ENCODE measurements at places on chromosomes 6 and 20.

DNA sequence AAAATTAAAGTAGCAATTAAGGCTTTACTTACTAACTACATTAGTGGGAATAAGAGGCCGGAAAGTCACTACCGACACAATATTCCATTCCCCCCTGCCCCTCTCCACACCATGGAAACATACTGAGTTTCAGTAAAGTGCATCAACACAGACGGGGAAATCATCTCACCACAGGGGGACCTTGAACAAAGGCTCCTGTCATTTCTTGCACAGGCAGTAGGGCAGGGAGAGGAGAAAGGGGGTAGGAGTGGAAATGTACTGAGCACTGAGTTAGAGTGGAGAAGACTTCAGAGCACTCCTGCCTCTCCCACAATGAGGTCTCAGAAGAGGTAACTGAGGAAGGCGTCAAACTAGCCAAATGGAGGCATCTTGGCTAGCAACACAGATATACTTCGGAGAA is 1426.9 kb upstream of the EYS start:
- no peak for DNase-seq

DNA sequence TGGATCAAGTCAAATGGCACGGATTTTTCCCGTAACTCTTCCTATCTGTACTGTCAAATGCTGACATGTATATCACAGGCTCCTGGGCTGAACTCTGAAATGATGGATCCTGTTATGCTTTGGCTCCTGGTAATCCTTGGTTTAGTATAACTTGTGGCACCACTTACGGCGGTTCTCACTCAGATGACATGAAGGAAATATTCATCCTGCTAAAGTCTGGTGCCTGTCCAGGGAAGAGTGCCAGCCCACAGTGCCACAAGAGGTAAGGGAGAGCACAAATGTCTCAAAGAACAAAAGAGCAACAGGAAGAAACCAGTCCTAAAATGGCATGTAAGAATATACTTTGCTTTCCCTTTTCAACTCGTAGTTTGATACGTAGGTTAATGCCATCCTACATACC is 93.1 kb upstream of the TAB2 start:
- no peak for DNase-seq

- DNase-seq: no peak
Observed at GRCh38 chr20:10453241-10453640, 18.1 kb downstream of the SLX4IP start.

- DNase-seq: no peak
Observed at GRCh38 chr6:28446818-28447511, 3.7 kb upstream of the ZSCAN23 start.

DNA sequence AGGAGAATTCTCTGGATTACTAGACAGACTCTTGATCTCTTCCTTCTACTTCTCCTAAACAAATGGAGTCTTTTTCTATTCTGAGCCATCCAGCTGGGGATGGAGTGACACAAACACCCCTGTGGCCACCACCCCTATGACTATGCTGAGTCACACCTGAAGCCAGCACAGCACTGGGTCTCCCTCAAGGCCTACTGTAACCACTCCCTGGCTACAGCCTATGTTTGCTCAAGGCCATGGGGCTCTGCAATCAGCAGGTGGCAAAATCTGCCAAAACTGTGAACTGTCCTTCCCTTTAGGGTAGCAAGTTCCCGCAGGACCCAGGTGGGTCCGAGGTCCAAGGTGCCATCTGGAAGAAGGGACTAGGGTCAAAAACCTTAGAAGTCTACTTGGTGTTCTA is 132.3 kb downstream of the TINAG start:
- no peak for DNase-seq

DNA sequence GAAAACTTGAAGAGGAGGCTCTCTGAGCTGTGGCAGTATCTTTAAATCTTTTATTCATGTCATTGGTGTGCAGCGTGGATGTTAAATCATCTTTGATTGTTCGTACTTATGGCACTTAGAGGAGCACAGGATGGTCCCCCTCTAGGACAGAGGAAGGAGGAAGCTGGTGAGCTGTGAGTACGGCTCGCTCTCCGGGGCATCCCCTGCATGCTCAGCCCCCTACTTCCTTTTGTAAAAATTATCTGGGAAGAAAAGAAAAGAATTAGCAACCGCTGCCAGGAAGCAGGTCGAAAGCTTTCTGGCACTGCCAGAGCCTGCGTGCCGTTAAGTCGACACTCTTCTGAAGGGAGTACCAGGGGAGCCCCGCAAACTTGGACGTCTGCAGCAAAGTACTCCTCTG is 158.5 kb downstream of the SYNDIG1 start:
- DNase-seq: no peak

GRCh38 chr6:133441491-133441890 is 200.3 kb downstream of the EYA4 start:
- no peak for DNase-seq

GRCh38 chr6:148735989-148736388 is 10.8 kb upstream of the UST start:
- DNase-seq: no peak

- no peak for DNase-seq
Observed at GRCh38 chr6:28433119-28433518, 10.2 kb downstream of the ZSCAN23 start.

DNA sequence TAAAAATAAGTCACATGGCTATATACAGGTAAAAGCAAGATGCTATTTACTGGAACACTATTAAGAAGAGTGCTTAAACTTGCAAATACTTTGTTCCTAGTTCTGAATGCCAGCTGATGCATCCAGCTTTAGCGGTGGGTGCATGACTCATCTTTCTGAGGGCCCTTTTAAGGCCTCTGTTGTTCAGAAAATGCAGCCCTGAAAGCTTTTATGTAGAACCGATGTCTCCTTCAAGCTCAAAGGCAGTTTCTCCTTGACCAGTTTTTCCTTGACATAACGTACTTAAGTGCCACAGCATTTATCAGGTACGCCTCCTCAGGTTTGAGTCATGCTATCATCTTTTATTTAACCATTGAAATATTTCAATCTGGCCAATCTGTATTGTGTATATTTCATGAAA is 82.8 kb downstream of the MLIP start:
- DNase-seq: no peak

DNA sequence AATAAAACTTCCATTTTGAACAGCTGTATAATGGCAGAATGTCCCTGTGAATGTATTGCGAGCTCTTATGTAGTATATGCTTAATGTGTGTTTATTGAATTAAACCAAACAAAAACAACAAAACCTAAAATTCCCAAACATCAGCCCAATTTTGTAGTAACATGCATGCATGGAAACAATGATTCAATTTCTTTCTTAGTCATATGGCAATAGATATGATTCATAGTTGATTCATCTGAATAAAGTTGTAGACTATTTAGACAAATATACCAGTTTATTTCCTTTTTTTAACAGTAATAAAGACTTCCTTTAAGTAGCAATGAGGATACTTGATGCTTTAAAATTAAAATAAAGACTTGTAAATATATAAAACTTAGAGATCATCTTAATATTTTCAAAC is 670.6 kb downstream of the CD109 start:
- DNase-seq: no peak

GRCh38 chr6:11424395-11425034 is 113.0 kb upstream of the TMEM170B start:
- no peak for DNase-seq

DNA sequence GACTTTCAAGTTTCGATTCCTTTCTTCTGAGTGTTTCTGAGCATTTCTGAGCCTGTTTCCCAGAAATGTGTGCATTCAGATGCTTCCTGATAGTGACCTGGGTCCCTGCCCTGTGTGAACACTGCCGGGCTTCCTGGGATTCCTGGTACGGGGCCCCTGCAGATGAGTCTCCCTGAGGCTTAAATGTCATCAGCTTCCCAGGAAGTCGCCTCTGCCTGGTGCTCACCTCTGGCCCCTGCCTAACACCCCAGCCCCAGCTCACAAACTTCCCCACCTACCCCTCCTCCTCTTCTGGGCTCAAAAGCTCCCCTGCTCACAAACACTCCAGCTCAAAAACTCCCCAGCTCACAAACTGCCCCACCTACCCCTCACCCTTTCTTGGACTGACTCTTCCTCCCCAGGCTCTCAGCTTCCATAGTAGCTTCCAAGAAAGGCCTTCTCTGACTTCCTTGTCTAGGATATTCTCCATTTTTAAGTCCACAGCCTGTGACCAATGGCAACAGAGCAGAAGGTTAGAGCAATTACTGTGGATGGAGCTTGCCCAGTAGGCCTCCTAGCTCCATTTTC is 42.0 kb downstream of the TGM2 start:
- no peak for DNase-seq

DNA sequence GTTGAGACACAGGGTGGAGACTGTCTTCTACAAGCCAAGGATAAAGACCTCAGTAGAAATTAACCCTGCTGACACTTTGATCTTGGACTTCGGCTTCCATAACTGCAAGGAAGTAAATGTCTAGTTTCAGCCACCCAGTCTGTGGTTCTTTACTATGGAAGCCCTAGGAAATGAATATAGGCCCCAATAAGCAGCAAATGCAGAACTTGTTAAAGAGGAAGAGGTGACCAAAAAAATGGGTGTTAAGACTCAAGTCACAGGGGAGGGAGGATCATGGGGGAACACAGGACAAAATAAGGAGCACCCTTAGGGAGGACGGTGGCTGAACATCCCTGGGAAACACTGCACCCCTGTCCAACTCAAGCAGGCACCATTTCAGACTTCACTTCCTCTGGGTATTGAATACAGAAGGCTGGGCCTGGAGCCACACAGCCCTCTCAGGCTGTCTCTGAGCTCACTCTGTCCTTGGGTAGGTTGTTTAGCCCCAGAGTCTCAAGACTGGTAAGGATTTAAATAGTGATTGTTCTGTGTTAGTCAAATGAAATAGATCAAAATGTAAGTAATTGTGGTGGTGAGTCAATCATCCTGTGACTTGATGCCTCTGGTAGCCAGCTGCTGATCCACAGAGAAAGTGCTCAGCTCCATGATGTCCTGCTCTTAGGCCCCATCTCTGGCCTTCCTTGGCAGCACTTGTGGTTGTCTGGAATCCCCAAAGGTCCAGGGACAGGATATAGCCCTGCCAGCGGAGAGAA is 30.5 kb upstream of the SIRPD start:
- DNase-seq: no peak

DNA sequence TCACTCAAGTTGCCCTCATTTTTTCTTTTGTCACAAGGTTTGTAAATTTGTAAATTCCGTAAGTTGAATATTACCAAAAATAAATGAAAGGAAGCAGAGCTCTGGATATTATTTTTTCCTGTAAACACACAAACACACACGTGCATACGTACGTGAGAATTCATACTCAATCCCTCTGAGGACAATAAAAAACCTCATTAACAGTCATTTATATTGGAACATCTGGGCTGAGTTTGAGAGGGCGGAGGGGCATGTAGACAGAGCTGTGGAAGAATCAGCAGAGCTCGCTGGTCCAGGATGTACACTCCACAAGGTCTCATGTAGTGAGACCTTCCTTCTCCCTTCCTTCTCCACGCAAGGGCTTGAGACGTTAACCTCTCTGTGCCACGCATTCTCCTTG is 24.2 kb upstream of the DOK5 start:
- no peak for DNase-seq

GRCh38 chr6:132589454-132589853 is at the start of gene TAAR5:
TSS of gene TAAR5 (minus strand) at chr6:132589741. CDS start at chr6:132589686, 55 bp downstream.
- DNase-seq: no peak

DNA sequence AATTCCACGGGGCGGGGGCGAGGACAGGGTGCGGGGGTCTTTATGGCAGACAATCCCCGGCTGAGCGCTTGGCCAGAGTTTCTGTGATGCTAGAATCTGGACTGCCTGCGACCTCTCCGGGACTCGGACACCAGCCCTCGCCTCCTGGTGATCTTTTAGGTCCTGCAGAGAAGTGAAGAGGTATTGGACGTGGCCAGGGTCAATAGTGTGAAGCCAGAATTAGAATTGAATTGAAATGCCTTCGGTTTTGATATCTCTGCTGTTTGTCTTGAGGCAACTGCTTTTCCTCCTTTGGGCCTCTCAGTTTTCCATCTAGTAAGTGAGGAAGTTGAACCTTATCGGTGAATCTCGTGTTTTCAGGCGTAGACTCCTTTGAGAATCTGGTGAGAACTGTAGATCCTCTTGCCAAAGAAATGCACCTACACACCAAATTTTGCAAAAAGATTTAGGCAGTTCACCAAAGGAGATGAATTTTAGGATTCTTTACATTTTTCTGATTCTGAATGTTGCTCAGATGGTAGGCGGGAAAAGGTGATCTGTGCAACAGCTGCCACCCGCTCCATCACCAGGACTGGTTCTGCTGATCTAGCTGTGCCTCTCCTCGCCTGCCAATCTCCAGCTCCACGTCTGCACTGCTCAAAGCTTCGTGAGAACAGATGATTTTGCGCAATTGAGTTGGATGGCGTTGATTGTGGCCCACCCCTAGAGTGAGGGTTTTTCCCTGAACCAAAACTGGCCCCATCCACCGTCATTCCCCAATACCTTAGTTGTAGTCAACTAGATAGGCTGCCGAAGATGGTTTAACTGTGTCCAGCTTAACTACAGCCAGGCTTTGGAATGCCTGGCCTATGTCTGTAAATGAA is 837 bp upstream of the OSER1 start:
- no peak for DNase-seq

GRCh38 chr6:109790131-109790530 is 99.0 kb downstream of the FIG4 start:
- no peak for DNase-seq

- DNase-seq: no peak
Observed at GRCh38 chr20:1902188-1902587, 7.0 kb downstream of the SIRPA start.

DNA sequence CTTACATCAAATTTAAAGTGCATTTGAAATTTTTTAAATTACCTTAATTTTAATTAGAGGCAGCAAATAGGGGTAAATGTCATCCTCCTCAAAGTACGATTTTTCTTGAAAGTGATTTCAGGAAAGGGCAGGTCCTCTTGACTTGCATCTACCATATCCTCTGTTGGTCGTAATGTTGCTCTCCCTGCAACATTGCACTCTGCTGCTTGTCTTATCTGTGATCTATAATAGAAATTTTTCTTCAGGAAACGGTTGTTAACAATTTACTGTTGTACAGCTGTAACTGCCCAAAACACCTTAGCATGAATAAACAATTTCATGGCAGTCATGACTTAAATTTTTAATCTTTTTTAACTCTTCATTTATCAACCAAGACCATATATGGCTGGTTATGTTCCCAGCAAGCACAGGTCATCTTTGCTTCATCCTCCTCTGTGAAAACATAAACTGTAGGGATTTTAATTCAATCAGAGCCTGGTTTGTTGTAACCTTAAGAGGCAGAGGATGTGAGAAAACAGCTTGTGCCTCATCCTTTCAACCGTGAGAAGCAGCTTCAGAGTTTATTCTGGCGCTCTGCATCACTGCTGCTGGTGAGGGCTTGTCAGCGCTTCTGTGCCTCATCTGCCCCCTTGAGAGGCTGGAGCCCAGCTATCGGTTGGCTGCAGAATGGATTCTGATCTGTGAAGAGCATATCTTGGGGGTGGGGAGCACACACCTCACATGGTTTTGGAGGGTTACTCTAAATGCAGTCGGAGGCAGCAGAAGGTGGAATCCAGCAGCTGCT is 56.0 kb downstream of the CTNNBL1 start:
- no peak for DNase-seq

DNA sequence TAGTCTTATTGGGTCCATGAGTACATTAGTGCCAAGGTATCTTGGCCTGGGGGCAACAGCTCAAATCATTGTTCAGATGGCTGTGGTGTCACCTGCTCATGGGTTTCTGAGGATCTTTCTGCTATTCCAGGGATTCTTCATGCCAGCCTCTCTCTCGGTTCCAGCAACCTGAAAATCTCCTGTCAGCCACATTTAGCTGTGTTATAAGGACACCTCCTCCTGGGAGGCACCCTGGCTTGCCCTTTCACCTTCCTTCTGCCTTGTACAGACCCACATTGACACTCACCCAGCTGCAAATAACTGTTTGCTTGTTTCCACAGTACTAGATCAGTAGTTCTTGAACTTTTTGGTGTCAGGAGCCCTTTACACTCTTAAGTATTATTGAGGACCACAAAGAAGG is 159.9 kb downstream of the GRM4 start:
- DNase-seq: no peak
